ENCODE measurements at places on chromosomes 6 and 20.

- DNase-seq: no peak
These were observed 35.0 kb upstream of the TRAM2 start for GRCh38 chr6:52611833-52612232.

- no peak for DNase-seq
These were observed 174.6 kb downstream of the TRDN start for GRCh38 chr6:123462152-123462551.

DNA sequence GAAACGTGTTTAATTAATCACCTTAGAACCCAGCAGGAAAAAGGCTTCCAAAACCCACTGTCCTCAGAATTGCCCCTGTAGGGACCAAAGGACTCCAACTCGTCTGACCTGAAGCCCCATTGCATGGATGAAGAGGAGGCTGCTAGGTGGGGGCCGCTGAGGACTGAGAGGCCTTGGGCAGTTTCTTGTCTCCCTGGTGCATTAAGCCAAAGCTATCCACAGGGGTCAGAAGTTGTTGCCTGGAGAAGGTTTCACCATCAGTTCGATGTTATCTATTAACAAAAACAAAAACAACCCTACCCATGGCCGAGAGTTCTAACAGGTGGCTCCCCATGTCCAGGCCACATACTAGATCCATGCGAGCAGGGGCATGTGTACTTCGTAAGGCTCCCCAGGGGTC lies 120.9 kb upstream of the CD93 start:
- DNase-seq: no peak

DNA sequence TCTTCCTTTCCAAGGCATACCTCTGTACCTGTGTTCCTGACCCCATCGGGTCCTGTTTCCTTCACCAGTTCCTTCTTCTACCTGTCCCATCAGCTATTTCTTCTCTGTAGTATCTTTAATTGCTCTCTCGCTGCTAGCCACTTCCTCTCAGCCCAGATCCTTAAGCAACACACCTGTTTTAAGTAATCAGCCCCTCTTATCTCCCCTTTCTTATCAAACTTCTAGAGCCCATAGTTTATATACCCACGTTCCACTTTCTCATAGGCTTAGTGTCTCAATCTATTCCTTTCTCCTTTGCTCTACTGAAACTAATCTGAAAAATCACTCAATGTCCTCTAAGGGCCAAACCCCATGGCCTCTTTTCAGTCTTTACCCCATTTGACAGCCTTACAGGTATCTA lies 239.6 kb downstream of the BTBD9 start:
- DNase-seq: peak; percentile 9

DNA sequence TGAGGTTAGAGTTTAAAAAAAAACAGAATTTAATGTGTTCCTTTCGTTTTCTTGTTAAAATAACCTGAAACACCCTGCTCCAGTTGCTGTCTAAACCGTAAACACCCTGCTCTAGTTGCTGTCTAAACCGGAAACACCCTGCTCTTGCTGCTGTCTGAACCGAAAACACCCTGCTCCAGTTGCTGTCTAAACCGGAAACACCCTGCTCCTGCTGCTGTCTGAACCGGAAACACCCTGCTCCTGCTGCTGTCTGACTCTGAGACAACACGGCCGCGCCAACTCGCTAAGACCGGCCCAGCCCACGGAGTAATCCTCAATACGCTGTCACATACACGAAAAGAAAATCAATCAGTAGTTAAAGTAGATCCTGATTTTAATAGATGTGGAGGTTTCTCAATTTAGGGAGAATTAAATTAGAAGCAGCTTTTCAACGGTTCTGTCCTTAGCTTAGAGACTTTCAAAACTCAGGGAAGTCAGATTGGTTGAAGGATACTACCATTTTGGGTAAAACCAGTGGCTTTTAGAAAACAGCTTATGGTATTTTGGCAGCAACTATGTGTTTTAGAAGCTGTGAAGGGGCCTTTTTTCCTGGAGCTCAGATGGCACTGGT lies 98.3 kb downstream of the RAMACL start:
- DNase-seq: peak; percentile 96

All from Jurkat, Clone E6-1 (cell line).